Erythroblast (primary cell): ENCODE measurements at places on chromosomes 3 and 15.

- no peak for DNase-seq
Measured at GRCh38 chr15:78454992-78455391, 17.0 kb downstream of the IREB2 start.

DNA sequence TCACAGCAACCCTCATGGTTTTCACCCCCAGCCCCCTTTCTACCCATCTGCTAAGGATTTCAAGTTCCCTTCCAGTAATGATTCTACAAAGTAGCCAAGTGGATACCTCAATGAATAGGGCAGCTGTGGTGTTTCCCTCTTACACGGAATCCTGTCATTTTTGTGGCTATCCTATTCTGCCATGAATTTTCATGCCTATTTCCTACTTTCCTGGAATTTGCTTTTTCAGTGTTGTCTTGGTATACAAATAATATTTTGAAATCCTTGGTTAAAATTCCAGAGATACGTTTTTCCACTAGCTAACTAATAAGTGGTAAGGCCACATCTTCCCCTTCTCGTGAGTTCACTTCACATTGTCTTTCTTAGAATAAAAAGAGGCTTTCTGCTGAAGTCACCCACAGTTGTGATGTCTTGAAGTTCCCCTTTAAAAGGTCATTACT is 7.5 kb downstream of the ADPRH start:
- no peak for DNase-seq

DNA sequence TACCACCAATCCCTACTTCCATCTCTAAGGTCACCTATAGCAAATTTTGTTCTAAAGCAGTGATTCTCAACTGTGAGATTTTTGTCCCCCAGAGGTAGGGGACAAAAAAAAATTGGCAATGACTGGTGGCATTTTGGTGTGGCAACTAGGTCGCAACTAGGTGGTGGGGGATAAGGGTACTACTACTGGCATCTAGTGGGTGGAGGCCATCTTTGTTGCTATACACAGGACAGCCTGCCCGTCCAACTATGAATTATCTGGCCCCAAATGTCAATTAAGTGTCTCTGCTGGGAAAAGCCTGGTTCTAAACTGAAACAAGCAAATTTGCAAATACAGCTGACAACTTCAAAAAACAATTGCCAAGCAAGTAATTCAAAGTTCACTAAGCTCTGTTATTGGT is 1.4 kb downstream of the MTMR10 start:
- peak; percentile 36 for DNase-seq

DNA sequence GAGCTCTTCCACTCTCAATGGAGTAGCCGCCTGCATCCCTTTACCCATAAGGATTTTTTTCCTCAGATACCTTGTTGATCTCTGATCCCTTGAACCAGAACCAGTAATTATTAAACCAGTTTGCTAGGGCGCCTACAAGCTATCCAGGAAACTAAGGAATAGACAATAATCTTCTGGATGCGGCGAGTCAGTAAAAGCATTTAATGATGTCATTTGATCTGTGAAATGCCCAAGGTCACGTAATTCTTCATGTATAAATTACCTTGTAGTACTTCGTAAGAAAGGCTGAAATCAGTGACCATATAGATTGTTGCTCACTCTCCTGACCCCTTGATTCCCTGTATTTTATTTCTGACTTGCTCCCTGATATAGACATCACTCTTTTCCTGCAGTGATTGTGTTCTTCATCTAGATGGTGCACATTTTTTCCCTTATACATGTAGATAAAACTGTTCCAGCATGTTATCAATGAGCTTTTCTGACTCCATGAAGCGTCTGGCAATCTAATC is 548.6 kb upstream of the NAALADL2 start:
- DNase-seq = no peak

GRCh38 chr3:5731100-5731499 is 543.6 kb downstream of the EDEM1 start:
- DNase-seq = peak; percentile 42

DNA sequence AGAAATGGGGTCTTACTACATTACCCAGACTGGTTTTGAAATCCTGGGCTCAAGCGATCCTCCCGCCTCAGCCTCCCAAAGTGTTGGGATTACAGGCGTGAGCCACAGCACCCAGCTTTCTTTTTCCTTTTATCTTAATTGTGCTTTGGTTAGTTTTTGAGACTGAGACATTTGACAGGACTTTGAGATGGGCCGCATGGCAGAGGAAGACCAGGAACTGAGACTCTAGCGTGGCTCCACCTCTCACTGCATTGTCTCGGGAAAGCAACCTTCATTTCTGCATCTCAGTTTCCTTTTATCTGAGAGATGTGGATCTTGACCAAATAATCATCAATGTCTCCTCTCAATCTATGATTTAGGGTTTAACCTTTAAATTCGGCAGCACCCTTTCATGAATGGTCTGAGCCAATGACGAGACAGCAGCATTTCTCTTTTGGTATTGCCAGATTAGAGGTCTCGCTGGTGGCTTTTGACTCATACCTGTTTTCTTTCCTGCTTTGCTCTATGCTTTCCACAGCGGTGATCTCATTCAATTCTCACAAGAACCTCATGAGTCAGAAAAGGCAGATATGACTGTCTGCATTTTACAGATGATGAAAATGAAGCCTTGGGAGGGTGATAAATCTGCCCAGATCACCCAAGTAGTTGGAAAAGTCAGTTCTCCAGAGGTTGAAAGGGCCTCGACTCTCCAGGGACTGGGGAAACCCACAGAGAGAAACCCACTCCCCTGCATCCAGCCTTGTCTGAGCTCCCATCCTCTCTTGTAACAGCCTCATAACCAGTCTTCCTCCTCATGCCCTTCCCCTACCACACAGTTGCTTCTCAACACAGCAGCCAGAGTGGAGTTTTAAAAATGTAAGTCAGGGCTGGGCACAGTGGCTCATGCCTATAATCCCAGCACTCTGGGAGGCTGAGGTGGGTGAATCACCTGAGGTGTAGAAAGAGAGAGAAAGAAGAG is 84.8 kb upstream of the FOXB1 start:
- no peak for DNase-seq

- DNase-seq = no peak
Measured at GRCh38 chr3:194321693-194322640, 29.2 kb downstream of the CPN2 start.

DNA sequence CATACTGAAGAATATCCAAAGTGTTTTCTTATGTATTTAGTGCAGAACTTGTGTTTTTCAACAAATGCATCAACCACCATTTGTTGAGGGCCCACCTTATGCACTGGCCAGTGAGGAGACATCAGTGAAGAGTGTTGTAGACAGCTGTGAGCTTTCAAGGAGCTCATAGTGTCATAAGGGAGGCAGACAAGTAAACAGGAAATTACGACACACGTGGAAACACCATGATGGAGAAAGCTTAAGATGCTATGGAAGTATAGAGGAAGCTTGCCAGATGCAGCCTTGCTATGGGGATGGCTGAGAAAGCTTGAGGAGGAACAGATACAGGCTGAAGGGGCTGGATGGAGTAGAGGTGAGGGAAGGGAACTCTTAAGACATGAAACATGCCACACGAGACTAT is 50.8 kb upstream of the PSMD6 start:
- no peak for DNase-seq

- DNase-seq = peak; percentile 66
Measured at GRCh38 chr3:108150200-108150599, 59.4 kb upstream of the CD47 start.
